ENCODE measurements at places on chromosomes 6 and 20.
A peak's percentile ranks its signal among the peaks of the same experiment; 100 is the strongest.

DNA sequence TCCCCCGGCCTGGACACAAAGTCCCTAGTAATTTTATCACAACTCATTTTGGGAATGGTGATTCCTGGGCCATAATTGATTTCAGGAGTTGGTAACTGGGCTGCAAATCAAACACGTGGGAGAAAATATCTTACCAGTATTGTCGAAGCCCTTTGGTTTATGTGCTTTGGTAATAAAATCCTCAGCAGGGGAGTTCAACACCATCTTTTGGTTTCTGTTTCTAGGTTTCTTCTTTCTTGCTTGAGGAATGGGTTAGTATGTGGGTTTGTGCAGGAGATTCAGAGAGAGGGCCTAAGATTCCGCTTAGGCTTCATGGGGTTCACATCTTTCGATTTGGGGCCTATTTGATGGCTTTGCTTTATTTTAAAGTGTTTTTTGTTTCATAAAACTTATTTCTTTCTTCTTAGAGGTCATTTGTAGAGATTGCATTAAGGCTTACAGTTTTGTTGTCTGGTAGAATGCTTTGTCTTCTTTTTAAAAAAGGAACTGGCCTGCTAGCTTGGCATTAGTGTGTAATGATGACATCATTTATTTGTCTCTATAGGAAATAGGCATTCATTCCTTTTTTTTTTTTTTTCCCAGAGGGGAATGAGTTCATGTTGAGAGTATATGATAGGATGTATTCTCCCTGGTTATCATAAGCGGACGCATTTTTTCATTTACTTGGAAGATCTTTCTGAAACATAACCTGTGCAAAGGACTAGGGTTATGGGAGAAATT, 45.8 kb downstream of the CYP24A1 start:
- no peak for DNase-seq

- DNase-seq = no peak
These were observed 196.0 kb downstream of the MAFB start for GRCh38 chr20:40493071-40493470.

DNA sequence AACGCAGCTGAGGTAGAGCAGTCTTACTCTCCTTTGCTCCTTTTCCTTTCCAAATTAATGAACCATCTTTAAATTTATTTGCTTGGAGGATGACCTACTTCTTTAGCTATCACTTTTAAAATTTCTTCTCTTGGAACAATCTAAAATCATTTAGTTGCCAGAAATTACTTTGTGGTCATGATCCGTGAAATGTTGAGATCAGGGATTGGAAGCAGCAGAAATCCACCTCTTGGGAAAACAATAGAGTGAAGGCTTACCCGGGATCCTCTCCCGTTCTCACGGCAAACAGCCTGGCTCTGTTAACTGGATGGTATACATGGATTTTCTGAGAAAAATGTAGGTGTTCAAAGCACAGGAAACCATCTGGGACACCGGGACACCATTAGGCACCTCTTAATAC, 7.7 kb downstream of the AKAP12 start:
- no peak for DNase-seq

DNA sequence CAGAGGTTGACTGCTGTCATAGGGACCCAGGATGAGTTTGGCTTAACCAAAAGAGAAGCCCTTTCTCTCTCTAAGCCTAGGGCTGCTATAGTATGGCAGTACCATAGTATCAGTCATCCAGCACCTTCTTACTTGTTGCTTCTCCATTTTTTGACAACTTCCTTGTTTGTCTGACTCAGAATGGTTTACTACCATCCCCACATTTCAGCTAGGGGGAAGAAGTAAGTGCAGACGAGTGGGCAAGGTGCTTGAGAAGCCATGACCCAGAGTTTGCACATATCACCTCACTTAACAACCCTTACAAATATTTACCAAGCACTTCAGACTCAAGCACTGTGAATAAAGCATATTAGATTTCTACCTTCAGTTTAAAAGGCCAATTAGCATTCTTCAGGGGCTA, 289.9 kb upstream of the TSHZ2 start:
- no peak for DNase-seq

DNA sequence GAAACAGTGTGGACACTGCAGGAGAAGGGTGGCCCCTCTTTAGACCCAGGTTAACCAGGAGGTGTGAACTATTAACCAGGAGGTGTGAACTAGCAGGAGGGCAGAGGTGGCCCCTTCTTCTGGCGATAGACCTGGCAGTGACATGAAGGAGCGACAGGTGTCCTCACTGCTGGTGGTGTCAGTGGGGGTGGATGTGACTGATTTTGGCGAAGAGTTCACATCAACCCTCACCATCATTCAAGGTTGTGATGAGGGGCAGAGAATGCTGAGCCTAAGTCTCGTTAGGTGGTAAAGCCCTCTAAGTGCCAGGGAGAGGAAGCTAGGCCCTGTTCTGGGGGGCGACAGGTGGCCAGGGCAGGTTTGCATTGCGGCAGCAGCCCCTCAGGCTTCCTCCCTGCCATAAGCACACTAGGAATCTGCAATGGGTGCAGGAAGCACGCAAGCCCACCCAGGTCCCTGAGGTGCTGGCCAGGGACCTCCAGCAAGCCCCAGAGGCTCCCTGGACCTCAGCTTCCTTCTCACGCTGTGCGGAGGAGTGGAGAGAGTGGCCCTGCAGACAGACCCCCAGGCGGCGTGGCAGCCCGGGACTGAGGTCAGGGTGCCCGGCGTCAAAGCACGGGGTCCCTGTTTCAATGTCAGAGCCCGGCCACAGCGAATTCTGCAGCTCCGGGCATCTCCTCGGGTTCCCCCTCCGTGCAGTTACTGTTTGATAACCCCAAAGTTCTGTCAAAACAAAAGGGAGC, 13.7 kb downstream of the NPEPL1 start:
- no peak for DNase-seq

- no peak for DNase-seq
These were observed 429.6 kb downstream of the BCKDHB start for GRCh38 chr6:80535914-80536565.

GRCh38 chr6:72524011-72524645, 97.7 kb upstream of the KCNQ5 start:
- DNase-seq = no peak

- DNase-seq = no peak
These were observed 86.0 kb downstream of the TIAM2 start for GRCh38 chr6:155080881-155081845.

GRCh38 chr6:41655646-41656001, 17.4 kb downstream of the MDFI start:
- no peak for DNase-seq

GRCh38 chr6:155315516-155315871, 1.2 kb upstream of the TFB1M start:
- no peak for DNase-seq

DNA sequence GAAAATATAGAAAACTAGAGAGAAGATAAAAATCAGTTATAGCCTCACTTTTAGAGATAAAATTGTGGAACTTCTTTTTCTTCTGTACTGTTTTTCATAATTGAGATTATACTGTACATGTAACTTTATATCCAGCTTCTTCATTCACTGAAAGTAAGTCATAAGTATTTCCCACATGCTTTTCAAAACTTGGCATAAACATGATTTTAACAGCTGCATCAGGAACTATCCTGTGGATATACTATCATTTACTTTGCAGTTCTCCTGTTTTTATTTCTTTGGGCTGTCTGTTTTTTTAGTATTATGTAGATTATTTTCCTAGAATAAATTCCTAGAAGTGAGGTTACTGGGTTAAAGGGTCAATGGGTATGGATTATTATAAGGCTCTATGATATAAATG, 14.8 kb downstream of the DSTN start:
- no peak for DNase-seq

DNA sequence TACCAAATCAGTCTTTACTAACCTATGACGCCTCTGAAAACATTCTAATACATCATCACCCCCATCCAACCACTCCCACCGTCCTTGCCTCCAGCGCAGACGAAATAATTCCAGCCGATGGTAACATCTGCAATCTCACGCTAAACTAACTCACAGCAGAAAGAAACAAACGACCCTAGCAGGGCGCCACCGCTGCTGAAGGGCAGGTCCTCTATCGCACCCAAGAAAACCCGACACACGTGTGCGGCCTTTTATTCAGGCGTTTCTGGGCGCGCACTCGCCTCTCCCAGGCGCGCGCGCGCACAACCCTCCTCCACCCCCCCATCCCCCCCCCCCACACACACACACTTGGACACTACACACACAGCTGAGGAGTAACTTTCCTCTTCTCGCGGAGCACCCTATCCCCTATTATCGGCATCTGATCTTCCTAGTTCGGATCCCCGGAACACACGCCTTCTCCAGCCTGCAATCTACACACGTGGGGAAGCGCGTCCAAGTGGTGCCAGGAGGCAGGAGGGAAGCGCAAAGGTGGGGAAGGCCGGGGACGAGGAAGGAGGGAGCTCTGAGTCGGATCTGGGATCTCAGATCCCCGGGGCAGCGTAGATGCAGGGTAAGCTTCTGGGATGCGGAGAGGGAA, 1.4 kb downstream of the GFOD1 start:
- peak; percentile 26 for DNase-seq

- no peak for DNase-seq
These were observed 11.5 kb upstream of the BLOC1S5 start for GRCh38 chr6:8075704-8076103.

Measured in CMK (cell line).